Activated effector memory CD4-positive, alpha-beta T cell treated with Interleukin-2 at 50 U/mL for 16 hours (primary cell): ENCODE measurements at places on chromosomes 5 and 9.

DNA sequence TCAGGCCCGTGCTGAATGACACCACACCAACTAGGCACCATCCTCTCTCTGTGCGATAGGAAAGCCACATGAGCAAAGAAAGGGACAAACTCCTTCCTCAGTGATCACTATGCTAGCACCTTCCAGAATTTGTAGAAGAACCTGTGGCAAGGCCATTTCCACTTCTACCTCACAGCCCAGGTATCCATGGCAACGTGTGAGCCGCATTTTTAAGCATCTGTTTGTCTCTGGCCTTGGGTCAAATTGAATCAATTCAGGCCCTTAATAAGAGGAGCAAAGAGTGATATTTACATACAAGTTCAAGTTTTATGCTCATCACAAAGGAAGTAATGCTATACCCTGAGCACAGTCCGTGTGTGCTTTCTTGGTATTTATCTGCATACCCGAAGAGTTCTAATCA, 179.3 kb downstream of the SLC12A2 start:
- DNase-seq = no peak

DNA sequence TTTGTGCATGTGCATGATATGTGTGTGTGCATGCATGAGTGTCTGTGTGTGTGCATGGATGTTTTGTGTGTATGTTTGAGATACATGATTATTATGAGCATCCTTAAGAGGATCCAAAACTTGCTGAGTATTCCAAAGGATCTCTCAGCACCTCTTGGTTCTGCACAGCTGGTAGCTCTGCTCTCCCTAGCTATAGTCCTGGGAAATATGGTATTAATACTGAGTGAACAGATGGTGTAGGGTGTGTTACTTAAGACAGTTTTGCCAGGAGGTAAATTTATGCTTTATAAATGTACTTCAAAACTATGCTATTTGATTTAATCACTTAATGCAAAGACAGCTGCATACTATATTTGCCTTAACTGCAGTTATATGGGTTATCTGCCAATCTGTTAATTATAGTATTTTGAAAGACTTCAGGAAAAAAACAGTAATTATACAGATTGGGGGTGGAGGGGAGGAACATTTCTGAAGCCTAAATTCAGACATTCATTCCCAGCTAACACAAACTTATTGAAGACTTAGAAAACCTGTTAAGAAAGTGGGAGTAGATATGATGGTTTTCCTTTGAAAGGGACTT, 215.5 kb downstream of the MPDZ start:
- DNase-seq = no peak

DNA sequence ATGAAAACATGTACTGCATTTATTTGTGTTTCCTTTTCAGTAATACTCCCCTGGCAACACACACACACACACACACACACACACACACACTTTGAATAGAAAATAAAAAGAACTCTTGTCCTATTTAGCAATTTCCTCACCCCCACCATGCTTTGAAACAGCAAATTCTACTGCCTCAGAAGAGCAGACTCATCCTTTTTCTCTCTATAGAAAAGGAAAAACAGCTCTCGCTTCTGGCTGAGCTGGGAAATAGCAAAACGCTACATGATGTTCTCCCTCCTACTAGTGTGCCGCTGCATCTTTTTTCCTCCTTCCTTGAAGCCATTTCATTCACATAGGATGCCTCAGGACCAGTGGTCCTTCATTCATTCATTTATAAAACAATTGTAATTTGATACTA, 453.6 kb downstream of the CSNK1G3 start:
- no peak for DNase-seq

GRCh38 chr5:175317872-175318271, 126.1 kb downstream of the DRD1 start:
- no peak for DNase-seq

DNA sequence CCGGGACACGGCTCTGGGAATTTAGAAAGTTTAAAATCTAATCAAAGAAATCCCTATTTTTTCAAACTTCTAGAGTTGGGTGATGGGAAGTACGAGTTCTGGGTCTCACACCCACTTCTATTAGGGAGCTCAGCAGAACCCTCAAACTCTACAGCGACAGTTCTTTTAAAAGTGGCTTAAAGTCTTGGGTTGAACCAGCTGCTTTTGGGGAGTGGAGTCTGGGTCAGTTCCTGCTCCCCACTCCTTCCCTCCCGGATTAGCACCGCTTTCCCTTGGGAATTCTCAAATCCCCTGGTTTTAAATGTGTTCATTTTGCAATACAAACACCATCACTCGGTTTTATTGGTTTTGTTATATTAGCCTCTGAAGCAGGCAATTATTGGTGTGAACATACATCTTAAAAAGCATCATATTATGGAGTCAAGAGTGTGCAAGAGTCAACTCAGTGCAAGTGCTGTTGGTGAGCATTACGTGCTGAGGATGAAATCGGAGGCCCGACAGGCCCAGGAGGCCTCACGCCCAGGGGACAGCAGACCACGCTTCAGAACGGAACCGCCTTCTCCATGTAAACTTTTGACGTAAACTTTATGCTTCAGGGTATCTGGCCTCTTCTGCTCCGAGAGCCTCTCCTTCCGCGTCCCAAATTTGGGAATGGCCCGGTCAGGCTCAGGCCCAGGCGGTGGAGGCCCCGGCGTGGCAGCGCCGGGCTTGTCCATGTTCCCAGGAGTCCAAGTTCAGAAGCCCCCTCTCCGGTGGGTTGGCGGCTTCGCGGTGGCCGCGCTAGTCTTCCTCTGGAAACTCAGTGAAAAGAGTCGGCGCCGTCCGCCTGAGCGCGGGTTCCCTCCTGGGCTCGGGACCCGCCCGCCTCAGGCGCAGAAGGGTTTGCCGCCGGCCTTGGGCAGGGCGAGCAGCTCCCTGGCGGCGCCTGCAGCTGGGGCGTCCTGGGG, 5.3 kb downstream of the IRX4 start:
- DNase-seq = no peak

- no peak for DNase-seq
Observed at GRCh38 chr9:92563116-92564100, 27.6 kb upstream of the ECM2 start.

GRCh38 chr5:133797167-133797566, 171.3 kb downstream of the C5orf15 start:
- no peak for DNase-seq

GRCh38 chr5:78792345-78793055, 143.9 kb upstream of the LHFPL2 start:
- DNase-seq = no peak

DNA sequence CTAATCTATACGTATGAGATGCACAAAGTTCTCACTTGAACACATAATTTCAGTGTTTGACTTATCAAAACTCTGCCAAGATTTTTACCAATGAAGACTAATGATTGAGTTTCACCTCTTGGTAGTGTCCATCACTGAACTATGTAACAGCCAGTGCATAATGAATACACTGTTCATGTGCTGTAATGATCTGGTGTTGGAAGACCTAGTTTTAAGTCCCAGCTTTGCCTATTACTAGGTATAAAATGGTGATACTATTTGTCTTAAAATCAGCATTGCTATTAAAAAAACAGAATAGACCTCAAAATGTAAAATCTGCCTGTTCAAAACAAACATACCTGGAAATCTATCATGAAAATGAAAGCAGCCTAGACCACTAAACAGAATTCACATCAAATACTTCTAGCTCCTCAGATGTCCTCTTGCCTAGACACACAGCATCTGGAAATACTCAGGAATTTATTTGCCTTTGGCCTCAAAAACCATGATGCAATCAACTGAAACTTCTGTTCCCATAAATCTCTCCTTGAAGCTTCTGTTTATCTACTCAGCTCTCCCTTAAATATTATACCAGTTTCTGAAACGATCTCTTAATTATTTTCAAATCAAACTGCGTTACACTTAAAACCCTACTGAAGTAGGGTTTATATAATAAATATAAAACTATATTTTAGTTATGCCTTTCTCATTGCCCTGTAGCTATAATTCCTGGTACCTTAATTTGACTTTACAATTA, 38.1 kb downstream of the MRPS27 start:
- no peak for DNase-seq

- no peak for DNase-seq
Observed at GRCh38 chr5:180082633-180083420, 11.3 kb upstream of the RNF130 start.

GRCh38 chr5:82164977-82165713, 113.0 kb downstream of the RPS23 start:
- DNase-seq = no peak

DNA sequence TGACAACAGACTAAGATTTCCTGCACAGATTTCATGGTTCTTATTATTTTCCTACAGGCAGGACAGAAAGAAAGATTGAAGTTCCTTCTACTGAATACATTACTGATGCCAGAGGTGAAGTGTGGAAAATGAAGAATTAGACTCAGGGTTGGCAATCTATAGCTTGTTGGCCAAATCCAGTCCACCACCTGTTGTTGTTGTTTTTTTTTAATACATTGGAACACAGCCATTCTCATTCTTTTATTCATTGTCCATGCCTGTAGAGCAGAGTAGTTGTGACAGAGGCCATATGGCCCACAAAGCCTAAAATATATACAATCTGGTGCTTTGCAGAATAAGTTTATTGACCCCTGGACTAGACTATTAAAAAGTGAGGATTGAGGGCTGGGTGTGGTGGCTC, 5.8 kb upstream of the PLPPR1 start:
- no peak for DNase-seq

DNA sequence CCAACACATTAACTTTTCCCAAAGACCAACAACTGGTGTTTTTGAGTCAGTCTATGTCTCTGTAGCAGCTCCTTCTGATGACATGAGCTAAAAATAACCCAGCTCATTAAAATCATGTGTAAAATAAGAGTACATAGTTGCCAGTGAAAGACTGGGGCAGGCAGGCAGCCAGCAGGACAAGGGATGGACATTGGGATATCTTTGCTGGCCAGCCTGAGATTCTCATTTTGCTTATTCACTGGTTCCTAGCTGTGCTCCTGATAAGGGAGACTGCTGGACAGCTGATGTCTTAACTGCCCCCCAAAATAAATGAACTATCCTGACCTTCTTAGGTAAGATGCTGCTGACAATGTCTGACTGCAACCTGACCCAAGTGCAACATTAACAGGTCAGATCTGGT, 33.9 kb downstream of the EPB41L4B start:
- no peak for DNase-seq

GRCh38 chr9:73118898-73119554, 32.6 kb upstream of the ANXA1 start:
- DNase-seq = no peak
